AG08395 (cell line): ENCODE measurements at places on chromosomes 16 and 17.

DNA sequence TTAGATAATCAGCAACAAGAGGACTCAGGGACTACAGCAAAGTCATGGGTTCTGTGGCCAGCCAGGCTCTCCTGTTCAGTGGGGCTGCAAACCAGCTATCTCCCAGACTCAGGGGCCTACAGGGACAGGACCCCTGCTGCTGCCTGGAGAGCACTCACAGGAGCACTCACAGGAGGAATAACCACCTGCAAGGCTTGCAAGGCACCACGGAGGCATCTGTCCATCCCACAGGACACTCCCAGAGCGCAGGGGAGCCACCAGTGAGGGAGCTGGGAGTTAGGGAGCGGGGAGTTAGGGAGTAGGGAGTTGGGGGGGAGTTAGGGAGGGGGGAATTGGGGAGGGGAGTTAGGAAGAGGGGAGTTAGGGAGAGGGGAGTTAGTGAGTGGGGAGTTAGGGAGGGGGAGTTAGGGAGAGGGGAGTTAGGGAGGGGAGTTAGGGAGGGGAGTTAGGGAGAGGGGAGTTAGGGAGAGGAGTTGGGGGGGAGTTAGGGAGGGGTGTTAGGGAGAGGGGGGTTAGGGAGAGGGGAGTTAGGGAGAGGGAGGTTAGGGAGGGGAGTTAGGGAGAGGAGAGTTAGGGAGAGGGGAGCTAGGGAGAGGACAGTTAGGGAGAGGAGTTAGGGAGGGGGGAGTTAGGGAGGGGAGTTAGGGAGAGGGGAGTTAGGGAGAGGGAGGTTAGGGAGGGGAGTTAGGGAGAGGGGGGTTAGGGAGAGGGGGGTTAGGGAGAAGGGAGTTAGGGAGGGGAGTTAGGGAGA, 5.7 kb downstream of the CANT1 start:
- DNase-seq, result no peak

- DNase-seq, result no peak
Measured at GRCh38 chr17:47934856-47935255, 6.5 kb upstream of the PNPO start.

- DNase-seq, result no peak
Measured at GRCh38 chr17:17570798-17571716, 20.5 kb downstream of the PEMT start.

- peak; percentile 31 for DNase-seq
Measured at GRCh38 chr16:10067406-10067805, 114.8 kb downstream of the GRIN2A start.

DNA sequence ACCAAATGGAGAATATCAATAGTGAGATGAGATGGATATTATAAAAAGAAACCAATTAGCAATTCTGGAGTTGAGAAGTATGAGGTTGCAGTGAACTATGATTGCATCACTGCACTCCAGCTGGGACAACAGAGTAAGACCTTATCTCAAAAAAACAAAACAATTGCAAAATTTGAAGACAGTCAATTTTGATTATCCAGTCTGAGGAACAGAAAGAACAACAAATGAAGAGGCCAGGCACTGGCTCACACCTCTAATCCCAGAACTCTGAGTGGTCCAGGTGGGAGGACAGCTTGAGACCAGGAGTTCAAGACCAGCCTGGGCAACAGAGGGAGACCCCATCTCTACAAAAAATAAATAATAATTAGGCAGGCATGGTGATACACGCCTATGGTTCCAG, 35.0 kb downstream of the USP32 start:
- no peak for DNase-seq

DNA sequence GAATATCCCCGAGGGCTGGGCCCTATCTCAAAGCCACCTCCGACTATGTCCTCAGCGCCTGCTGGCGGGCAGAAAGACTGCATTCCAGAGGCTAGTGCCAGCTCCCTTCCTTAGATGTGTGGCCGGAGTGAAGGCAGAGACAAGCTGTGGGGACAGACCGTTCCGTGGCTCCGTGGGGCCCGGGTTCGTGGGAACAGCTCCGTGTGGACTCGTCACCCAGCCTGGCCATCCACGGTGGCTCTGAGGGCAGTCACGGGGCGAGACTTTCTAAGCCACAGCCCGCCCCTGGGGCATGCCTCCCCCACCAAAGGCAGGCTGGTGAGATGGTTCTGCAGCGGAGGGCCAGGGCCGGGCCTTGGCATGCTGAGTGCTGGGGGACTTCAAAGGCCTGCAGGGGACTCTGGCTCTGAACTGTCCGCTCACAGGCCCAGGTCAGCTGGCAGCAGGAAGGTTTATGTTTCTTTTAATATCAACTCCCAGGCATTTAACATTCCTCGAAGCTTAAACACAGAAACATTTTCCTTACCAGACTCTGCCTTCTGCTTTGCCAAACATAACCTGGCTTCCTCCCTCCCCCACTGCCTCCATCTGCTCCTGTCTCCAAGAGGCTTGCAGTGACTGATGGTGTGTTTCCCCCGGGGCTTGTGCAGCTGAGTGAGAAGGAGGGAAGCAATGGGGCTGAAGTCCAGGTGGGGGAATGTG, 50.4 kb downstream of the TIMM22 start:
- DNase-seq, result no peak

DNA sequence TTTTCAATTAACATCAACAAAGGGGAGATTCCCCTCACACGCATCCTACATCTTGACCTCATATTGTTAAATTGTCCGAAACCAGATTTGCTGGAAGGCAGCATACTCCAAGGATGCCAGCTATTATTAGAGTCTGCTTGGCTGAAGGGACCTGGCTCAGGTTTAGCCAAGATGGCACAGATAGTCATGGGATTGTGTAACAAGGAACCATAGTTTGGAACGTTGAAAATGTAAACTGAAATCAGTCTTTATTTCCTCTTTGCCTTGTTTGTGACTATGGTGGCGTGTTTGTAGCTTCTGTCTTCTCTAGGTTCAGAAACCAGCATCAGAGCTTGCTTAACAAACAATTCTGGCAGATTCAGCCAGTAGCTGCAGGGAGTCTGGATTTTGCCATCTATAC, 5.9 kb downstream of the ARSG start:
- DNase-seq, result no peak

DNA sequence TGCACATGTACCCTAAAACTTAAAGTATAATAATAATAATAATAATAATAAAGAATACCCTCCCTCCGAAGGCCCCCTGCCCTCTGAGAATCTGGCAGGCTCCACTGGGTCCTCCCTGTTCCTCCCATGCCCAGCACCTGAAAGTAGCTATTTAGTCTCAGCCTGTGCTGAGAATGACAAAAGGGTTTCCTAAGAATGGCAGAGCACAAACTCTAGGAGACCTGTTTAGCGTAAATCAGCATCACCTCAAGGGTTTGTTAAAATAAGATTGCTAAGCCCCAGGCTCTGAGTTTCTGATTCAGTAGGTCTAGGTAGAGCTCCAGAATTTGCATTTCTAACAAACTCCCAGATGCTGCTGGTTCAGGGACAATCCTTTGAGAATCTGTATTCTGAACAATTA, 606.8 kb upstream of the CDH11 start:
- DNase-seq, result no peak

GRCh38 chr16:29993903-29994599, 1.4 kb downstream of the HIRIP3 start:
- no peak for DNase-seq

GRCh38 chr17:63701868-63702720, 2.2 kb upstream of the LIMD2 start:
- DNase-seq, result no peak

DNA sequence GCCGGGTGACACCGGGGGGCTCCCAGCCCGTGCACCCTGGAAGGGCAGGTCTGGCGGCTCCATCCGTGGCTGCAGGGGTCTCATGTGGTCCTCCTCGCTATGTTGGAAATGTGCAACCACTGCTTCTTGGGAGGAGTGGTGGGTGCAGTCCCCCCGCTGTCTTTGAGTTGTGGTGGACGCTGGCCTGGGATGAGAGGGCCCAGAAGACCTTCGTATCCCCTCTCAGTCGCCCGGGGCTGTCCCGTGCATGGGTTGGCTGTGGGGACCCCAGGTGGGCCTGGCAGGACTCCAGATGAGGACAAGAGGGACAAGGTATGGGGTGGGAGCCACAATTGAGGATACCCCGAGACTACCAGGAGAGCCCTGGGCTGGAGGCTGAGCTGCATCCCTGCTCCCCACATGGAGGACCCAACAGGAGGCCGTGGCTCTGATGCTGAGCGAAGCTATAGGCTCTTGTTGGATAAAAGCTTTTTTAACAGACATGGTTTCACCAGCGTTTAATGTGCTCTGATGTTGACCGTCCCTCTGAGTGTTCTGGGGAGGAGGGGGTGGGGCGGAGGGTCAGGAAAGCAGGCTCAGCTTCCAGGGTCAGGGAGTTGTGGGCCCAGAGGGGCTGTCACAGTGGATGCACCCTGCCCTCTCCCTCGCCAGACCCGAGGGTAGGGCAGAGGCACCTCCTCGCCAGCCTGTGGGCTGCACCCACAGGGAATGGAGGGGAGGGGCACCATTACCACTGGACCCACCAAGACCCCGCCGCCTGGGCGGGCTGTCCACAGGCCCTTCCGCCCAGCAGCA, 5.4 kb downstream of the SPATA2L start:
- DNase-seq, result no peak

- DNase-seq, result no peak
Measured at GRCh38 chr17:81994593-81995462, 17.4 kb downstream of the ASPSCR1 start.

GRCh38 chr16:12796498-12796897, 7.2 kb downstream of the CPPED1 start:
- no peak for DNase-seq
